ENCODE measurements at places on chromosomes 12 and 14.

- DNase-seq: no peak
These were observed 2.8 kb upstream of the DLK1 start for GRCh38 chr14:100723830-100724437.

- DNase-seq: no peak
These were observed 156.3 kb upstream of the LRIG3 start for GRCh38 chr12:59076622-59077021.

- DNase-seq: no peak
These were observed 2.1 kb downstream of the KMT2D start for GRCh38 chr12:49058366-49059044.

DNA sequence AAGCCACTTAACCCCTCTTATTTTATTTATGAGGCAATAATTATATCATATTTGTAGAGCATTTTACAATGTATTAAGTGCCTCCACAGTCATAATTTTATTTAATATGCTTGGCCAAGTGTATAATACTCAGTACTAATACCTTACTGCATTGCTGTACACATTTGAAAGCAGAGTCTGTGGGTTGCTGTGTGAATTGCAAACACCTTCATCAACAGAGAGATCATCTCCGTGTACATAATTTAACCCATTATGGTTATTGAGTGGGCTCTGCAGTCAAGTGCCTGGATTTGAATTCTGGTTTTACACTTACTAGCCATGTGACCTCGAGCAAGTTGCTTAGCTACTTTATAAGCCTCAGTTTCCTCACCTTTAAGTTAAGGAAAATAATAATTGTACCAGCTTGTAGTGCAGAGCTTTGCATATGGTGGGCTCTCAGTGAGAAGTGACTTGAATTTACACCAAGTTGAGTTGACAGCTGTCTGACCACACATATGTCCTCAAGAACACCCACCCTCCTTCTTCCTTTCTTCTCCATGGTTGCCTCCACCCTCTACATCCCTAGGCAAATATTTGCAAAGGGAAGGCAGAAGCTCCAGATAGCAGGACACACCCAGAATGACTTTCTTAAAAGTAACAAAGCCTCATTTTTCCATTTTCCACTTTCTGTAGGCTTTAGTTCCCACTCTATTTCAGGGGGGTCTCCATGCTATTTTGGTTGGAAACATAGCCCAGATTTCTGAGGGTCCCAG is 12.3 kb downstream of the CRACR2A start:
- no peak for DNase-seq

DNA sequence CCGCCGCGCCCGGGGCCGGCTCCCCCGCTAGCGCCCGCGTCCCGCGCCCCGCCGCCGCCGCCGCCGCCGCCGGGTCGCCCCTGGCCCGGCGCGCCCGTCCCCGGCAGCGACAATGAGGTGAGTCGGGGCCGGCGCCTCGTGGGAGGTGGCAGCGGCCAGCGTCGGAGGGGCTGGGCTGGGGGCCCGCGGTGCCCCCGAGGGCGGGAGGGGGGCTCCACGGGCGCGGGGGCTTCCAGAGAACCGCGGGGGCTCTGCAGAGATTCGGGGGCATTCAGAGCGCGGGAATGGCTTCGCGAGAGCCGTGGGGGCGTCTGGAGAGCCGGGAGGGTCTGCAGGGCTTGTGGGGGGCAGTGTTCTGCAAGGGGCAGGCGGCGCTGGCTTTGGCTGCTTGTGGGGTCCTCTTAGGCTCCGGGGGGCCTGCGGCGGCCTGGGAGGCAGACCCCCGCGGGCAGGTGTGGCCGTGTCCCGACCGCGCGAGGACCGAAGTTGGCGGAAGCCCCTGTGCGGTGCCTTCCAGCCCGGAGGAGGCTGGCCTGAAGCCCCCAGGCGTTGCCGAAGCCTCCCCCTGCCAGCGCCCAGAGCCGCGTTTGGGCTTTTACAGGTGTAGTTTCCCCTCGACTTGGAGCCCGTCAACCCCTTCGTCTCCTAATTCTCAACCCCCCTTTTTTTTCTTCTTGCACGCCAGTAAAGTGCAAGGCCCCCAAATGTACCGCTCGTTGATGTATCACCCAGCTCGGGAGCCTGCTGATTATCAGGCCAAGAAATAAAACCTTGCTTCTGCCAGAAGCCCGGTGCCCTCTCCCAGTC is 93.1 kb upstream of the EVL start:
- no peak for DNase-seq

DNA sequence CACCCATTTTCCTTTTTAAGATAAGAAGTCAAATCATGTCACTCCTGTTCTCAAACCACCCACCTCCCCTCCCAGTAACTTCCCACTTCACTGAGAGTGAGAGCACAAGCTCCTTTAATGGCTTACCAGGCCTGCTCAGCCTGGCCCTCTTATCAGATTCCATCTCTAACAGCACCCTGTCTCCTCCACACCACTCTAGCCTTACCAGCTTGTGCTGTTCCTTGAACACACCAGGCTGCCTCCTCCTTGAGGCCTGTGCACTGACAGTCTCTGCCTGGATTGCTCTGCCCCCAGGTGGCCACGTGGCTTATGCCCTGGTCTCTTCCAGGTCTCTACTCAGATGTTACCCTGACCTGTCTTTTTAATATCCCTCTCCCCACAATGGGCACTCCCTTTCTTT is 40.1 kb upstream of the EVL start:
- no peak for DNase-seq

- DNase-seq: no peak
These were observed 237.3 kb upstream of the GRIP1 start for GRCh38 chr12:66916189-66916588.

DNA sequence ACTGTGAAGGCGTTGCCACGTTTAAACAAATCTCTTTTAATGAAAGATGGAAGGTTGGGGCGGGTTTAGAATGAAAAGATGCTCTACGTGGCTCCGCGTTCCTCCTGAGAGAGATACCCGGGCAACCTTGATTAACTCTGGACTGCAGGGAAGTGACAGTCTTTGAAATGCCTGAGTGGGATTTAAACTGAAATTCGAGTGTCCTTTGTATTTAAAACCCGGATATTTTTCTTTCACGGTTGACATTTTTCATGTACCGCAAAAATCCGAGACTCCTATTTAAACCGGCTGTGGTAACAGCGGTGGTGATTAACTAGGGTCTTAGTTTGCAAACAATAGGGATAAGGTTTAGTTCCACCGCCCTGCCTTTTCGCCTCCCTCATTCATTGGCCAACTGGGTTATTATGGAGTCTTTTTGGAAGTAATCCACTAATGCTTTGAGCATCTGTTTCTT is 707 bp downstream of the G2E3 start:
- no peak for DNase-seq

DNA sequence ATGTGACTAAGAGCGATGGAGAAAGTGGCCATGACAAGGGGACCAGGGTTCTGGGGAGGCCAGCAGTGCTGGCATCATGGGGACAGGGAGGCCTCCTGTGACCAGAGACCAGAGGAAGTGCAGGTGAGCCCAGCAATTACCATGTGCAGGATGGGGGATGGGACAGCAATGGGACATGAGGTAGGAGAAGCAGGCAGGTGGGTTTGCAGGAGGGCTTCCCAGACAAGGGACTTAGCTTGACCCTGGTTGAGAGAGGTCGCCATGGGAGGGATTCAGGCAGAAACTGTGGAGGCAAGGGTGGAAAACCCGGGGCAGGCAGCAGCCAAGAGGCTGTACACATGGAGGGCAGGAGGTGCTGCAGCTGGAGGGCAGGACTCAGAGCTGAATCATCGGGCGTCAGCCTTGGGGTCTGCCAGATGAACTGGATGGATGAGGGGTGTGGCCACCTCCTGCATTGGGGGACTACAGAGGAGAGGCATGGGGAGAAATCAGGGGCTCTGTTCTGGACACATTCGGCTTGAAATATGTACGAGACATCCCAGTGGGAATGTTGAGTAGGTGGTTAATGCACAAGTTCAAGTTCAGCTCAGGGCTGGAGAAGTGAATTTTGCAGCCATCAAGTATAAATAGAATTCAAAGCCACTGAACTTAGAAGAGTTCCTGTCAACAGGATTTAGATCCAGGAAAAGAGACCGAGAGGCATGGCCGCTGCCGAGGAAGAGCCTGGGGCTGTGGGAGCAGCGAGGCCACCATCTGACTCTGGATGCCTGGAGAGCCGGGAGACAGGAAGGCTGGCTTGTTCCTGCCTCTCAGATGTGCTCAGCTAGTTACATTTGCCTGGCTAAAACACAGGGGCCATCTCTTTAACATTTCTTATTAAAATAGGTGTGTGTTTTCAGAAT is 36.6 kb downstream of the SFSWAP start:
- DNase-seq: no peak

DNA sequence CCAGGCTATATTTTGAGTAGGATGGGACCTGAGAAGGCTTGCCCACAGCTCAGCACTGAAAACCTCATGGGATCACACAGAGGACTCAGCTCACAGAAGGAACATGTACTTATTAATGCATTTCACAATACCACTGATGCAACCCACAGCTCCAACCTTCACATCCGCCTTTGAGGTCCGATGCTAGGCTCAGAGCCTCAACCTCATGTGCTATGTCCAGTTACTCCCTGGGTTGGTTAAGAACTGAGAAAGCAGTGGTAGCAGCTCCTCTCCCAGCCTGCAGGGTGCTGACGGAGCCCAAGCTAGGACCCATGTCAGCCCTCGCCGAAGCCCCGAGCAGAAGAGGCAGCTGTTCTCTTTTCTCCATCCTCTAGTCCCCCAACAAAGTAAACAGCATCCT is 52.9 kb downstream of the SPTB start:
- no peak for DNase-seq

DNA sequence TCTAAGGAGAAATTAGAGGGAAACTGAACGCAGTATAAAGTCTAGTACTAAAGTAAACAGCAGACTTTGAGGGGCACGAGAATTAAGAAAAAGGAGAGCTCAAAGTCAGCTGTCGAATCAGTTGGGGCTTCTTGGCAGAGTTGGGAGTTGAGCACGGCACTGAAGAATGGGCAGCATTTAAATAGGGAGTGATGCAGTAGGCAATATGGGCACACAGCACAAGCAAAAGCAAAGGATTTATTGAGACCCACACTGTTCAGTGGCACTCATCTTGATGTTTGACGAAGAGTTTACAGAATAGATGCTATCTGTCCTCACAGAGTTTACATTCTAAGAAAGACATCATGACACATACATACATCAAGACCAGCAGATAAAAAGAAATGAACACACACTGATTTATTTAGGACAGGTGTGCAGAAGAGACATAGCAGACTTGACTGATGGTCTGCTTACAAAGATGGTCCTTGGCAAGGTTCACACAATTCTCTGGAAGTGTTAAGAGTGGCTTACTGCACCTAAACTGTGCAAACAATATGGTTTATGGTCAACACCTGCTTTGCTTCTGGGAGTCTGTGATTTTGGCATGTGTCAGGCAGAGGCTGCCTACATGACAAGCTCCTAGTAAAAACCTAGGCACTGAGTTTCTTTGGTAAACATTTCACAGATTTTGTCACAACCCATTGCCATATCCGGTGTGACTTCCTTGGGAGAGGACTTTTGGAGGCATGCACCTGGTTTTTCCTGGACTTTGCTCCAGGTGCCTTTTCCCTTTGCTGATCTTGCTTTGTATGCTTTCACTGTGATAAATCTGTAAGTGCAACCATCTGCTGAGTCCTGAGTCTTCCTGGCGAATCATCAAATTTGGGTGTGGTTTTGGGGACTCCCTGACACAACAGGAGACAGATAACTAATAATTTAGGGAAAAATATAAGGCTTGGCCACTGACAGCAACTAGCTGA is 26.3 kb downstream of the ALKBH1 start:
- no peak for DNase-seq

DNA sequence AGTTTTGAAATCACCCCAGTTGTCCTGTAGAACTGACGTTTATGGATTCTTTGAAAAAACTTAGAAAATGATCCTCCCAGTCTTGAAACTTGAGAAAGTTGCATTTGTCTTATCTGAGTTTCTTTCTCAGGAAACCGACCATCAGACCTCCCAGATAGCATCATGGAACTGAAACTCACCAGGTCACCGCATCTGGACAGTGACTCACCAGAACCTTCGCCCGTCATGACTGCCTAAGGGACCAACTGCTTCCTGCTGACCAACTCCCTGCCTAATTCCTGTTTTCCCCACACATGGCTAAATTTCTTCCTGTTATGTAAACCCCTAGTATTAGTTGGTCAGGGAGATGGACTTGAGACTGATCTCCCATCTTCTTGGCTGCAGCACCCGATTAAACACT is 175.7 kb downstream of the RIMBP2 start:
- DNase-seq: no peak

GRCh38 chr12:7705846-7706245 is 5.4 kb upstream of the DPPA3 start:
- DNase-seq: no peak

DNA sequence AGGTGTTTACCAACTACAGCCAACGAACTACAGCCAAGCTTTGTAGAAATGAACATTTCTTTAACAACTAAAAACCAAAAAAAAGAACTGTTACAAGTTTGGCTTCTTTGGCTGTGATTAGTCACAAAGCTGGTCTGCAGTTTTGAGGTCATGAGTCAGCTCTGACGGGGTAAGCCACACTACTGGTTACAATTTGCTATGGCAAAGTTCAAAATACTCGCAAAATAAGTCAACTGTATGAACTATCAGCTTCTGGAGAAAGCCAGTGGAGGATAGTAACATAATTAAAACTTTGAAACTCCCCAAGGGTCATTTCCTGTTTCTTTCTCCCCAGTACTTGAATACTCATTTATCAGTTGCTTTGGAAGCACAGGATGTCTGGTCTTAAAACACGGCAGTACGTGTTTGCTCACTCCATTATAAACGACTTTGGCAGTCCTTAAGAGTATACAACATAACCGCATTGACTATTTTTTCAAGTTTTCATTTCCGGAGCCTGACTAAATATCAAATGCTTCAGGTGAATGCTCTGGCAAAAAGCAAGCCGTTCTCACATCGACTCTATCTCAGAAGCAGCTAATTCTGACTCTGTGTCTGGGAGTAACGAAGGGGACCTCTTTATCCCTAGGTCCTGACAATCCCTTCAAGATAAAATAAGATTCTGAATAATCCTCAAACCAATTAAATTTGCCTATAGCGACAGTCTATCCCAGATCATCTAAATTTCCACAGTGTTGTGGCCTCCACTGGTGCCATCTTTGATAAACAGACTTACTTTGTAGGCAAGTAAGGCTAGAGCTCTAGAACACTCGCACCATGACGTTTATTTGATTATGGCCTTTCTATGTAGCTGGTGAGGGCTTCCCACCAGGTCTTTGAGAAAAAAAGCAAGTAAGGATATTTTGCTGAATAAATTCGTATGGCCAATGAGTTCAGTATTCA is 10.6 kb downstream of the PHLDA1 start:
- no peak for DNase-seq

DNA sequence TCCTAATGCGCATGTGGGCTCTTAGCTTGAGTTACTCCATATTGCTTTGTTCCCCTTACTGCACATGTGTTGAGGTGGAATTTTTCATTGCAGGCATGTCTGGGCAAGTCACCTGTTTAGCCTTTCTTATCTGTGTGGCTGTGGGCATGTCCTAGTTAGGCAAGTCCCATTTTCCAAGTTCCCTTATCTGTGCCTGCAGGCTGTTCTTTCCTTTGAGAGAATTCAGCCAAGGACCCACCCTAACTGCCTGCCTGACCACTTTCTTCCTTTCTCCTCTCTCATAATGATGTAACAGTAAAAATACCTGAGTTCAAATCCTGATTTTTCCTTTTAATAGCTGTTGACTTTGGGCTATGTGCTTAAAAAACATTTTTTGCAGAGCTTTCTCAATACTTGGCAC is 870.6 kb downstream of the NRXN3 start:
- no peak for DNase-seq

GRCh38 chr12:108722992-108723766 is 8.1 kb downstream of the CORO1C start:
- no peak for DNase-seq

- DNase-seq: no peak
These were observed 111.5 kb downstream of the SRGAP1 start for GRCh38 chr12:63955831-63956666.

All from C1 segment of cervical spinal cord (tissue), 14 donors.